ENCODE measurements at places on chromosomes 6 and 20.
A peak's percentile ranks its signal among the peaks of the same experiment; 100 is the strongest.

DNA sequence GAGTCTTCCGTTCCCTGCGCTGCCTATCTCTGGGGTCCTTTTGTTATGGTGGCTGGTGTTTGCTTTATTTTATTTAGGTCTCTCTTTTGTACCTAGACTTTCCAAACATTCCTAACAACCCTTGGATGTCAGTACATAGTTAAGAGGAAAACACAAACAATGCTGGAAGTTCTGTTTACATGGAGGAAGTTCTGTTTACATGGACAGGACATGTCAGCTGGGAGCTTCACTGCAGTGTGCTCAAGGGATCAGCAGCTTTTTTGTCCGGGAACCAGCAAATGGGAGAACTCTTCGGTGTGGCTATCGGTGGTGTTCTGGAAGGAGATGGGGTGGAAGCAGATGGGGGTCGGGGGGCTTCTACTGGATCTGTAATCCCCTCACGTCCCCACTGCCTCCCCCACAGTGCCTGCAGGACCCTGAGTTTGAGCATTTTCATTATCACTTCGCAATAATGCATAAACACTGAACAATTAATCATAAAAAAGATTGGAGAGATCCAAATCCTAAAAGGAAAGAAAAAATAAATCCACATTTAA lies 2.7 kb downstream of the SERPINB6 start:
- DNase-seq: no peak

GRCh38 chr6:81752921-81753710 lies 635 bp upstream of the TENT5A start:
- DNase-seq: peak; percentile 94

- no peak for DNase-seq
These were observed 51.5 kb upstream of the TMEM200A start for GRCh38 chr6:130314271-130314670.

GRCh38 chr6:154537511-154538325 lies 27.2 kb upstream of the CNKSR3 start:
- no peak for DNase-seq

DNA sequence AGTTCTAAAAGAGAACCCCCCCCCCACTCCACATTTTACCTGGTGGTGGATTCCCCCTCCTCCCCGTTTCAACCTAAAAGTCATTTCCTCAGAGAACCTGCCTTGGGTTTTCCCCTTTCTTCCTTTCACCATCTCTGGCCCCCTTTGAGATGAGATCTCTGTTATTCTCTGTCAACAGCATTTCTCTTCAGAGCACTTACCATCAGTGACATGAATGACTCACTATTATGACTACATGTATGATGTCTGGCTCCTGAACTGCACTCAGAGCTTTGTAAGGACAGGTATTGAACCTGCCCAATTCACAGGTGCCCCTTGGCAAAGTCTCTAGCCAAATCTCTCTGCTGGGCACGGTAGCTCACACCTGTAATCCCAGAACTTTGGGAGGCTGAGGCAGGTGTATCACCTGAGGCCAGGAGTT lies 61.4 kb upstream of the JARID2 start:
- no peak for DNase-seq

GRCh38 chr20:23782366-23782983 lies 31.7 kb upstream of the CST1 start:
- peak; percentile 35 for DNase-seq

- DNase-seq: no peak
These were observed 55.6 kb downstream of the SENP6 start for GRCh38 chr6:75657327-75657726.

GRCh38 chr20:57164872-57165271 lies 101.6 kb downstream of the BMP7 start:
- DNase-seq: no peak

DNA sequence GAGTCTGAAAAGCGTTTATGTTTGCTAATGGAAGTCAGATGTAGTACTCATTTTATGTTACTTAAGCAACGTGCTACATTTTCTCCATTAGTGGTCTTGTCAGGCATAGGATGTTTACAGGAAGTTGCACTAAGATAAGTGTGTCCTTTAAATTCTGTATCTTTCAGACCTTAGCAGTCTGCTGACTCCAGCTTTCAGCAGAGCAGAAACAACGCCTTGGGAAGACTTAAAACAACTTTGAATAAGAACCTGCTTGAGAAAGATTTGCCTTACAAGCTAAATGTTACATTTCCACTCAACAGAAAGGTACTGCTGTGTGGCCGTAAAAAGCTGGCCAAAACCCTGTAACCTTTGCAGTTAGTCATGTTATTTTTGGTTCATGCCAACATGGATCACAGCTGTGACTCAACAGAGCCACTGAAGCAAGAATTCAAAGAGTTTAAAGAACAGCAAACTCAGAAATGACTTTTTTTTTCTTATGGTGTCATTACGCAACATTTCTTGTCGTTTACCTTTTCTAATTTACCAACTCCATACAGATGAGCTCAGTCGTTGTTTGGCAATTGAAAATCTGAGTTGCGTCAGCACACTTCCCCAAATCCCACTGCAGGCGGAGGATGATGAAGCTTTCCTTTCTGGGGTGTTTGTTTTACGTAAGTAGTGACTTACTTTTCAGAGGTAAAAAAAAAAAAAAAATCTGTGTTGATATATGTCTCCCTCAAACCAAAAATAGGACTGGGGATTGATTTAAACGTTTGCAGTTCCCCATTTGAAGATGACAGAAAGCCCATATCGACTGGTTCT lies 27.9 kb upstream of the BMP6 start:
- peak; percentile 99 for DNase-seq

DNA sequence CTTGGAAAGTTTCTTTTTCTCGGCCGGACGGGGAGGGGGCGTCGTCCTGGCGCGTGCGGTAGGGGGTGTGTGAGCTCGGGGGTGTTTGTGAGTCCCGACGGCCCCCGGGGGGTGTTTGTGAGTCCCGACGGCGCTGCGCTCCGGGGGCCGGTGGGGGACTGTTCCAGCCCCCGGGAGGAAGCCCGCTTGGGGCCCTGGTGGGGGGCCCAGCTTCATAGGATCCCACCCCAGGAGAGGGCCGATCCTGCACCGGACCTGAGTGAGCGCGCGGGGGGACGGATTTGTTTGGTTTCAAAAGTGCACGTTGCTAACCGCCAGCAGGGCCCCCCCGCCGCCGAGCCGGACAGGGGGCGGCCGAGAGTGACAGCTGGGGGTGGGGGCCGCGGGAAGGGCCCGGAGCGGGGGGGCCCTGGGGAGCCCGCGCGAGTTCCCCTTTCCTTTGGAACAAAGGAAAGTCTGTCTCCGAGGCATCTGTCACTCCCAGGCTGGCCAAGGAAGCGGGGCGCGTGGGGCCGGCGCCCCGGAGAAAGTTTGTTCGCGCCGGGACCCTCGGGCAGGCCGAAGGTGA lies 485 bp downstream of the TGIF2 start:
- no peak for DNase-seq

DNA sequence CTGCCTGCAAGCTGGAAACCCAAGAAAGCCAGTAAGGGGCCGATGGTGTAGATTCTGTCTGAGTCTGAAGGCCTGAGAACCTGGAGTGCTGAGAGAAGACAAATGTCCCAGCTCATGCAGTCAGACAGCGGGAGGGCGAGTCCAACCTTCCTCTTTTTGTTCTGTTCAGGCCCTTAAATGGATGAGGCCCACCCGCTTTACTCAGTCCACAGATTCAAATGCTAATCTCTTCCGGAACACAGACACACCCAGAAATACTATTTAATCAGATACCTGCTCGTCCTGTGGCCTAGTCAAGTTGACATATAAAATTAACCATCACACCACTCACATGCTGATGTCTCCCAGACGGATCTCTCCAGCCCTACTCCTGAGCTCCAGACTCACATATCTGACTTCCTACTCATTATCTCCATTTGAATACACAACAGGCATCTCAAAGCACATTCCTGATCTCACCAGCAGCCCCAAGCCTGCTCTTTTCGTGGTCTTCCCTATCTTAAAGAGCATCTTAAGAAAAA lies 26.7 kb upstream of the SRC start:
- no peak for DNase-seq

DNA sequence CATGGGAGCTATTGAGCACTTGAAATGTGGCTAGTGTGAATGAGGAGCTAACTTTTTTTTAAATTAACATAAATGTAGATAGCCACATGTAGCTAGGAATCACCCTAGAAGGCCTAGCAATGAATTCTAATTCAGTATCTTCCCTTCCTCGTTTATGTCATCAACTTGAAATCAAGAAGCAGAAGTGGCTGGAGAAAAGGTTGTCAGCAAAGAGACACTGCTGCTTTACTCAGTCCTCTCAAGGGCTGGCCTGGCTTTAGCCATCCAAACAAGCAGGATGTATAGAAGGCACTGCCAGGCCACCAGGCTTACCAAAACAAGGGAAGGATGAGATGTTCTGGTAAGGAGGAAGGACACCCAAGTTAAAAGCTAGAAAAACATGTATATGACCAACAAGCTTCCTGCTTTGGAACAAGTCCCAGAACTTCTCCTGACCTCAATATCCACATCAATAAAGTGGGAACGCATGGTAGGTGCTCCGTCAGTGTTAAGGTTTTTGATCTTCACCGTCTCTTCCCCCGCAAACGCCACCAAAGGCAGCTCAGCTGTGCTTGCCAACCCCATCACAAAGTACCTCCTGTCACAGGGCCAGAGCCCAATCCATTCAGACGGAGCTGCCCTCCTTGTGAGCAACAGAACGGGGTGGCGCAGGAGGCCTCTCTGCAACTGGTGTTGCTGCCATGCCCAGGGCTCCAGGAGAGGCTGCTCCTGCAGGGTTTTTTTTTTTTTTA lies 235.8 kb upstream of the RIN2 start:
- DNase-seq: no peak

DNA sequence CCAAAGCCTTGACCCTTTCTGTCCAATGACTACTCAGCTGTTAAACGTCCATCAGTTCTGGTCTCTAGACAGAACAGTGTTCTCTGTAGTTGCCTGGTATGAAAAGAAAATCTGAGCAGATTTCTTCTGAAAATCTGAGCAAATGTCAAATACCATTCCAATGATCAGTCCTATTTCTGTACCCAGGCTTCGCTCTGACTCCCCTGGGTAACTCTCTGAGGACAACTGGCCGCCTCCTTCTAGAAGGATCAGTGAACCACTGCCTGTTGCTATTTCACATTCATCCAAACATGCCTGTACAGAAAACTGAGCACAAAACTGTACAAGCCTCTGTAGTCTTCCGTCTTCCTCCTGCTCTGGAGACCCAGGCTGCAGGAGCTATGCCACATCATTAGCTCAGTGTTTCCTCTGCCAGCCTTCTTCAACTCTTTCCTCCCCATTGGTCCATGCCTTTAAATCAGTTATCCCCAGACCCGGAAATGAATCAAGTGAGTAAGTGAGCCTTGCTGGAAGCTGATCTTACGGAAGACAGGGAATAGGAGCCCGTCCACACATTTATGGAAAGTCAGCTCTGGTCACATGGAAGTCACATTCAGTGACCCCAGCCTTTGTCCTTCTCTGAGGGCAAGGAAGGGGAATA lies 63.3 kb downstream of the DAAM2 start:
- no peak for DNase-seq

DNA sequence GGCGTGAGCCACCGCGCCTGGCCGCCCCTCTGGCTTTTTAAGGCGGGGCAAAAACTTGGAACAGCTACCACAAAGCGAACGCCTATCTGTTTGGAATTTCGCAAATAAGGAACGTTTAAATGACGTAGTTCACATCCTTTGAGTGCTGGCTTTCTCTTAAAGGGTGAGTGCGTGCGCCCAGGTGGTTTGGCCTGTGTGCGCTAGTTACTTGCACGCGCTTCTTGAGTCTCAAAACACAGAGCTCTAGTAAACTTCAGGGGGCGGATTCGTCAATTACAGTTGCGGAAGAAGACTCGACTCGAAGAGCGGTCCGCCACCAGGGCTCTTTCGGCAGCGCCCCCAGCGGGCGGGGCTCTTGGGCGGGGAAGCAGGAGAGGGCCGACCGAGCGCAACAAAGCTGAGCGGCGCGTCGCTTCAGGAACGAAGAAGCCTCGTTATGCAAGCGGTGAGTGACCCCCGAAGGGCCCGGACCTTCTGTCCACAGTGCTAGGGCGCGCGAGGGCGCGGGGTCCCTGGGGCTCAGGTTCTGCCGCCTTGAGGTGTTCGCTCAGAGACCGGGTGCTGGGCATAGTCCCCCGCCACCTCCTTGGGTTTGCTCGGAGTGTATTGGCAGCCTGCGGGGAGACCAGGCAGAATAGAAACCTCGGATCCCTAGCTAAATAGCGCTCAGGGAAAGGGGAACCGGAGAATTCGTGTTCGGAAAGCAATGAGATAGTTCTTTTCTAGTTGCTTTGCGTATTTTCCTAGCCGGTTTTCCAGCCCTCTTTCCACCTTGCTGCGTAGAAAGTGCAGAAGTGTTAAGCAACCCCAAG lies at the start of gene SYCP2L:
SYCP2L (plus strand) TSS at position 362 of the 812 bp plus-strand sequence; CDS start at position 437, 75 bp downstream.
- DNase-seq: peak; percentile 65

- DNase-seq: no peak
These were observed 252.2 kb upstream of the PDE10A start for GRCh38 chr6:165915022-165915770.

- DNase-seq: no peak
These were observed 580.8 kb downstream of the BMP2 start for GRCh38 chr20:7348253-7348652.

- no peak for DNase-seq
These were observed 6.0 kb upstream of the PRDM1 start for GRCh38 chr6:106079961-106080762.

DNA sequence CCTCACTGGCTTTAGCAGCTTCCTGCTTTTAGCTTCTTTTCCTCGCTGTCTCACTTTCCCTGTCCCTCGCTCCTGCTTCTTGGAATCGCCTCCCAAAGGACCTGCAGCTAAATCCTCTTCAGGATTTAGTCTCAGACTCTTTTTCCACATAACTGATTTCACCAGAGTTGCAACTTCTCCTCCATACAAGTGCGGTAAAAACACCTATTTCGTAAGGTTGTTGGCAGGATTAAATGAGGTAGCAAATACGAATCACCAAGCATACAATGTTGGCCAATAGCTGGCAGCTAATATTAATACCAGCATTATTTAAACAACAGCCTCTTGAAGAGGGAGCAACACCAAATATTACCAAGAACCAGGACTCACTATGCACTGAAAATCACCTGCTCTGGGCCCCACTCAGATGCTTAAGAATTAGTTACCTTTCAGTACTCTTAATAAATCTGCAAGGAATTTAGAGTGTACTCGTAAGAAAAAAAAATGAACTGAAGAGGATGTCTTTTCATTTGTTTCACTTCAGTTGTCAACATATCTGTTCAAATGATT lies 123.0 kb downstream of the DTNBP1 start:
- DNase-seq: peak; percentile 48

DNA sequence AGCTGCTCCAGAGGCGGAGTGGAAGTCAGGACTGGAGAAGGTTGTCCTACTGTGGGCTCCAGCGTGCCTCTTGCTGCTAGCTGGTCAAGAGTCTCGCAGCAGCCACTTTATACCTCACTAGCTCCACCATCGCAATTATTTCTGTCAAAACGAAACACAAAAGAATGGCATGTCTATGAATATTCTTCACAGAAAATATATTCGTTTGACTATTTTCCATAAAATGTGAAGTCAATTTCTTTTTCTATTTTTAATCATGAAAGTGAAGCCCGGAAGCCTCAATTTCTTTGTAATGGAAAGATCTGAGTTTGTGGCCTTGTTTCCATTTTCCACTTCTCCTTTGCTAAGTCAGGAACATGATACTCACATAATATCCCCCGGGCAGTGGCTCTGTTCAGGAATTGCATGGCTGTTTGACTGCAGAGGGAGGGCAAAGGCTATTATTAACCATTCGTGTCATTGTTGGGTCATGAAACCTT lies 51.7 kb downstream of the DTD1 start:
- no peak for DNase-seq
